ENCODE measurements at places on chromosomes 13 and 19.

- DNase-seq: no peak
These were observed 268.2 kb upstream of the MAB21L1 start for GRCh38 chr13:35744566-35745178.

DNA sequence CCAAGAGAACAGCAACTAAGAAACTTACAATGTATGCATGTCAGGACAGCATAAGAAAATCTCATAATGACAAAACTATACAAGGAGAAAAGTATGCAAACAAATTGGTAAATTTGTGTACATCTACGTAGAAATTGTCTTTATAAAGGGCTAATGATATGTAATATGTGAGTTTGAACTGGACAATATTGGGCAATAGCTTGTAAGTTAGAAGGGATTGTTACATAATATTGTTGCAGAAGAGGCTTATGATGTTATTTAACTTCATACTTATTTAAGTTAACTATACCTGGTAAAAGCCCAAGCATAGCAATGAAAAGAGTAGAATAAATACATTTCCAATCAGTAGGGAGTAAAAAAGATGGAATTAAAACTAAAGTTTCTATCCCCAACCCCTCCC, 134.0 kb downstream of the MAB21L1 start:
- no peak for DNase-seq

GRCh38 chr13:113647351-113648215, 10.4 kb downstream of the ATP4B start:
- DNase-seq: no peak

GRCh38 chr19:2507109-2507508, 31.2 kb downstream of the GADD45B start:
- DNase-seq: no peak

DNA sequence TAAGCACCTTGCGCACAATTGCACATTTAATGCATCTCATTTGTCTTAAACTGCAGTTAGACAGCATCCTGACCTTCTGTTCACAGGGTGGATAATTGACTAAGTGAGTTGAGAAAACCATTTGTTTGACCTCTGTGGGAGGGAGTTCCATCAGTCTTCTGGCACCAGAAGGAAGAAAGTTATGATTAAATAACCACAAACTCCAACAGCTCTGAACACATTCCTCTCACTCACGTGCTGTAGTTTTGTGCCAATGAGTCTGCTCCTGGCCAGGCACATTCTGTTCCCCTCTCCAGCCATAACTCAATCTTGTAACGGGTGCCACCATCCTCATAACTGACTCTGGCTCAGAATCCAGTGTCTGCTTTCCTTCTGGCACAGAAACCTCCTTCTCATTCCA, 817.2 kb downstream of the SLITRK1 start:
- DNase-seq: no peak

GRCh38 chr19:52188822-52189734, 774 bp upstream of the PPP2R1A start:
- peak; percentile 92 for DNase-seq

DNA sequence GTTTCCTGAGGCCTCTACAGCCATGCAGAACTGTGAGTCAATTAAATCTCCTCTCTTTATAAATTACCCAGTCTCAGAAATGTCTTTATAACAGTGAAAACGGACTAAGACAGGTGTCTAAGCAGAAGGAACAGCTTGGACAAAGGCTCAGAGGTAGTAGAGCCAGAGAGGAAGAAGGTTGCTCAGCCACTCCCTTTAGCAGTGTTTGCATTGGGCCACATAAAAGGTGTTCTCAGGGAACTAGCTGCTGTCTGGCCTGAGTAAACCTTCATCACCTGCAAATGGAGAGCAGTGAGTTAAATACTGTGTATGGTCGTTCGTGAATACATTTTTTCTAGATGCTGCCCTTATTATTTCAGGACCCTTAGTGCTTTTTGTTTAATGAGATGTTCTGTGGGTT, 383.4 kb downstream of the EFNB2 start:
- DNase-seq: no peak

- DNase-seq: peak; percentile 58
These were observed 1.0 kb upstream of the DBP start for GRCh38 chr19:48637948-48638830.

DNA sequence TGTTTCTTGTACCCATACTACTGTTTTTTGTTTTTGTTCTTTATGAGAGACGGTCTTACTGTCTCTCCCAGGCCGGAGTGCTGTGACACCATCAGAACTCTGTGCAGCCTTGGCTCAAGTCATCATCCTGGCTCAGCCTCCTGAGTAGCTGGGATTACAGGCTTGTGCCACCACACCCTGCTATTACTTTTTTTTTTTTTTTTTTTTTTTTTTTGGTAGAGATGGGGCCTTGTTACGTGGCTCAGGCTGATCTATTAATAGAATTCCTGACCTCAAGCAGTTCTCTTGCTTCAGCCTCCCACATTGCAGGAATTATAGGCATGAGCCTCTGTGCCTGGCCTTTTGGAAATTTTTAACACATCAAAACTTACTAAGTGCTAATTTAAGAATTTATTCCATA, 2.9 kb upstream of the ZNF304 start:
- no peak for DNase-seq

DNA sequence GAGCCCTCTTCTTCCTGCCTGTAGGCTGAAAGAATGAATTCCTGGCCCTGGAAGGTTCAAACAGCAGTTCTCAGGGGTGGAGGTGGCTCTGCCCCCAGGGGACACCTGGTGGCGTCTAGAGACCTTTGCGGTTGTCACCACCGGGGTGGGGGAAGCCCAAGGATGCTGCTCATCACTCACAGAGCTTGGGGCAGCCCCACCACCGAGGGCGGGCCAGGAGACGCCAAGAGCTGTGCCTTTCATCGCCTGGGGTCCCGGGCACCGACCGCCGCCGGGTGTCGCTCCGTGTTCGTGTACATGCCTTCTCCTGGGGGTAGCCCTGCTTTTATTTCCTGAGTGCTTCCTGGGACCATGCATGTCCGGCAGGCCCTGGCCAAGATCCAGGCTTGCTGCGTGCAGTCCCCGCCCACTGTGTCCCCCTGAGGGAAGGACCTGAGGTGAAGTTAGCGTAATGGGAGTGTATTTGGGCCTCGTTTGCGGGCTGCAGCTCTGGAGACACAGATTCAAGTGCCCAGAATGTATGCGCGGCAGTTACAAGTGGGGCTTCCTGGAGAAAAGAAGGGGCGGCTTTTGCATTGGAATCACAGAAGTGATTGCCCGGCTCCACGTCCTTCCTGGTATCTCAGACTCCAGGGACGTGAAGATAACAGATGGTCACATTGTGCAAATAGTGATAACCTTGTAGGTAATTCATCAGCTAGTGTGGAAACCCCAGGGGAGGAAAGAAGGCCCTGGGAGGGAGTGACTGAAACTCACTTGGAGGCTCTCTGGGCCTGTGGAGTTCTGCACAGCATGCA, 7.8 kb downstream of the DOT1L start:
- peak; percentile 44 for DNase-seq

GRCh38 chr13:53137779-53138178, 109.2 kb downstream of the OLFM4 start:
- DNase-seq: no peak

DNA sequence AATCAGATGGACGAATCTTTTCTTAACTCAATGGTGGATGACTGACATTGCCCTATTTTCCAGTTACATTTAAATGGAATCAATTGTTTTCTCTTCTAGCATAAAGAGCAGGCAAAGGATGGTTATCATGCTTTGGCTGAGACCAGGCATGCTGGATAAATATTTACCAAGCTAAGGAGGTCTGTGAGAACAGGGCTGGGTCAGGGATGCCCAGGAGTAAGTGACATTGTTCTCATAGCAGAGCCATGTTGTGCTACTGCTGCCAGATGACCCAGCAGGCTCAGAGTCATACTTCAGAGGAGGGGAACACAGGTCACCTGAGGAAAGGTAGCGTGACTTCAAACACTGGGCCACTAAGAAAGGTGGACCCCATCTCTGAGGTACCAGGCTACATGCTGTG, 116.0 kb upstream of the RNF113B start:
- no peak for DNase-seq

GRCh38 chr19:2289714-2290435, 7.9 kb upstream of the PEAK3 start:
- DNase-seq: peak; percentile 31

GRCh38 chr19:48487948-48488347, 18.8 kb downstream of the CYTH2 start:
- DNase-seq: no peak

DNA sequence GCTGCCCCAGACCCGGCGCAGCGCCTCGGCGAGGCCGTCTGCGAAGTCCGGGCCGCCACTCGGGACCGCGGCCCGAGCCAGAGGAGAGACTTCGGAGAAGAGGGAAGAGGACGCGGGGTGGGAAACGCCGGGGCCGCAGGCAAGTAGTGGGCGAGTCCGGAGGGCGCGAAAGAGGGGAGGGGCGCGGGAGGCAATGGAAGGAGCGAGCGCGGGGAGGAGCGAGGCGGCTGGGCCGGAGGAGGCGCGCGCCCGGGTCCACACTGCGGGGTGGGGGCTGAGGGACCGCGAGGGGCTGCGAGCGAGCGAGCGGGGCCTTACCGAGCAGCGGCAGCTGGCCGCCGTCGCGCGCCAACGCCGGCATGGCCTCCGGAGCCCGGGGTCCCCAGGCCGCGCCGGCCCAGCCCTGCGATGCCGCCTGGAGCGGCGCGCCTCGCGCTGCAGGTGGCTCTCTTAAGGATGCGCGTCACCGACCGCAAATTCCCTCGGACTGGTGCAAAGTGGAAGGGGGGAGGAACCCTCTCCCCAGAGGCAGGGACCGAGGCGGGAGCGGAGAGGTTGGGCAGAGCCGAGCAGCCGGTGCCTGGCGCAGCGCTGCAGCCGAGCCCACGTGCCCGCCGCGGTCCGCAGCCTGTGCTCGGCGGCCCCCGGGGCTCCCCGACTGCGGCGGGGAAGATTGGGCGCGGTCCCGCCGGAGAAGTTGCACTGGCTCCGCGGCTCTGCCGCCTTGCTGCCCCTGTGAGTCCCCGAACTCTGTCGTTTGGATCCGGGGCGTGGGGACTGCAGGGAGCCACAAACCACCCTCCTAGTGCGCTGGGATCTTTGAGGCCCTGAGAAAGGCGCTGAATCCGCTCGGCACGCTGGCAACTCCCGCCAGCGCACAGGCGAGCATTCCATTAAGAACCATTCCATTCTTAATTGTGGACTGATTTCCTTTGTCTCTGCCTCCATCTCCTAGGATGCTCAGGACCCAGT, at the start of gene FLT3:
TSS of gene FLT3 (minus strand) at position 427 of the 972 bp plus-strand sequence. CDS start at position 361, 66 bp downstream.
- DNase-seq: no peak

- DNase-seq: no peak
These were observed 1.1 kb downstream of the RAB8A start for GRCh38 chr19:16112778-16113177.

GRCh38 chr19:2743099-2743498, 3.3 kb upstream of the SLC39A3 start:
- no peak for DNase-seq
